T-helper 9 cell (primary cell): ENCODE measurements at places on chromosomes 5 and 9.
A peak's percentile ranks its signal among the peaks of the same experiment; 100 is the strongest.

DNA sequence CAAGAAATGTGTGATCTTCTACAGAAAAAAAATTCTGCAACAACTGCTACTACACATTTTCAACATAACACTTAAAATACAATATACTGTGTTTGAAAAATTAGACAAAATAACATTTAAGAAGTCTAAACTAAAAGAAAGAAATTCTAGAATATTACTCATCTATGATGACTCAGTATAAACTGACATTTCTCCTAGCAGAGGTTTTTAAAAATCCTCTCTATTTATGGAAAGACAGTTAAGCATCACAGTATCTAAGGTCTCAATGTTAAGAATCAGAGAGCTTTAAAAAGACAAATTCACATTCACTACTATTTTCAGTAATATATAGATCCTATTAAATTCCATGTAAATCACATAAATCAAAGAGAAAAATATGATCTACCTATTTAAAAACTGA, 61.3 kb downstream of the NR2F1-AS1 start:
- no peak for DNase-seq

GRCh38 chr5:127068493-127069214, 4.6 kb downstream of the C5orf63 start:
- no peak for DNase-seq

GRCh38 chr9:33446946-33447798, at the start of gene AQP3:
AQP3 (minus strand) TSS chr9:33447593; CDS start chr9:33447530, 63 bp downstream.
- DNase-seq = peak; percentile 70

DNA sequence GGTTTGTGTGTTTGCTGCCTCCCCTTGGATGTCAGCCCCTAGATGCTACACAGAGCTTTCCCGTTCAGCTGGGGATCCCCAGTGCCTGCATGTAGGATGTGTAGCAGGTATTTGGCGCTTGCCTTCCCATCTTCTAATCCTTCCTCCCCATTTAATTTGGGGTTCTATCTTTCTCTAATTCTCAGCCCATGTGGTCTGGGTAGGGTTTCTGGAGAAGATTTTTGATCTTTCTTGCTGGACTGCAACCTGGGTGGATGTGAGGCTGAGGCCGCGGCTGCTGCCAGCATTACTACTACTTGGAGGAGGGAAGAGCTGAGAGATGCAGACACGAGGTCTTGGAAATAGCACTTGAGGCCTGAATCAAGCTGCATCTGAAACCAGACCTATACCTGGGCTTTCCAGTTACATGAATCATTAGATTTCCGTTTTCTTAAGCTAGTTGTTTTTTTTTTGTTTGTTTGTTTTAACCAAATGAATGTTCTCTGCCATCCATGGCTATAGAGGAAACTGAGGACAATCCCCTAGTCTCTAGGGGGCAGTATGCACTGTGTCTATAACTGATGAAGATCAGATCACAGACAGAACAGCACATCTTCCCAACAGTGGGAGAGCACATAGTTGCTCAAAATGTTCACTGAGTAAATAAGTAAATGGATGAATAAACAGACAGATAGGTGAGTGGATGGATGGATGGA, 178.6 kb downstream of the FGF18 start:
- DNase-seq = no peak

GRCh38 chr5:180801596-180802324, 846 bp downstream of the MGAT1 start:
- DNase-seq = no peak

- no peak for DNase-seq
Measured at GRCh38 chr5:73096239-73096575, 24.2 kb upstream of the TMEM171 start.

DNA sequence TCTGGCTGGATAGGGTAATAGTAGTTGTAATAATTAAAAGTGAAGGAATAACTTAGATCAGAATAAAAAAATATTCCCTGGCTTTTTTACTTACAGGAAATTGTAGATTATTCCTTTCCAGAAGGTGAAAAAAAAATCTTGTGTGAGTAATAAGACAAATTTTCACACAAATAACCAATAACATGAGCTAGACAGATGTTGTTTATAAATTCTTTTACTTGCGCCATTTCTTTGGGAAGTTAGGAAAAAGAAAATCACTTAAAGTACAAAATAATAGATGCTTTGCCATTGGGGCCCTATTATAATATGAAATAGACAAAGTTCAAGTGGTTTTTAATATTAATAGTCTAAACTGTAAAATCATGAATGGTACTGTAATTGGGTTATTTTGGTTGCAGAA, 204.1 kb downstream of the ARRDC3 start:
- no peak for DNase-seq

DNA sequence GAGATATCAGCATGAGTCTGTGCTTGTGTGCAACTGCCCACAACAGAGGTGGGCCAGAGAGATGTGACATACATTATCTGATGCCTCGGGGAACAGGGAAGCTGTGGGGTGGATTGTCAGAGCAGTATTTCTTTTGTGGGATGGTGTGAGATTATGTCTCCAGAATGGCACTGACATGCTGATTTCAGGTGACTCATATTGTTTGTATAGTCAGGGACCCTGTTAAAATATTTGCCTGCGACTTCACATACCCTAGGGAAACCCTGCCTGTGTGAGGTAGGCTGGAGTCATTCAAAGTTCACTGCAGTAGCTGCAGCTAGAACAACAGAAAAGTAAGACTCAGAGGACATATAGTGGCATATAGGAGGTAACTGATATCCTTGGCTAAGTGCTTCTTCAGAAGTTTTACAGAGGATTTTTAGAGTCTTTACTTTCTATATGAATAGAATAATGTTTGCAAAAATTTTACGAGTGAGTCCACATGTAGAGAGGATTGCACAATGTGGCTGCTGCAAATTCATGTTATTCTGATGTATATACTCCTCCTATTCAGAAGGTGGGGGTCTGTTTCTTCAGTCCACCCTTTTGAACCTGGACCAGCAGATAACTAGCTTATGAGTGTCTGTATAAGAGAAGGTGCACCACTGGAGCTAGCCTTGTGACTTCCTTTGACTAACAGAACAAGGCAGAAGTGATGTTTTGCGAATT, 89.3 kb downstream of the MACIR start:
- DNase-seq = no peak

DNA sequence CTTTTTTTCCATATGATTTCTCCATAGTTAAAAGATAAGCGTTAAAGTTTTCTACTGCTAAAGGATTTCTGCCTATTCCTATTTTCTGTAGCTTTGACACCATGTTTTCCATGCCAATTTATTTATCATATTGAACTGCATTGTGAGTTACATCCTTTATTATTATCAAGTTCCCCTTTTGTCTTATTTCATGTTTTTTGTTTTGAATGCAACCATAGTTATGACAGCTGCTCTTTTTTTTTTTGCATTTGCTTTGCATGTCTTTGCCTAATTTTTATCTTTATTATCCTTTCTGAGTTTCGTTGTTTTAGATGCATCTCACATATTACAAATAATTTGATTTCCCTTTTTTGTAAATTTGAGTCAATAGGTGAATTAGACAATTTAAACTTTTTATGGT, 161.5 kb downstream of the DEPDC1B start:
- no peak for DNase-seq

DNA sequence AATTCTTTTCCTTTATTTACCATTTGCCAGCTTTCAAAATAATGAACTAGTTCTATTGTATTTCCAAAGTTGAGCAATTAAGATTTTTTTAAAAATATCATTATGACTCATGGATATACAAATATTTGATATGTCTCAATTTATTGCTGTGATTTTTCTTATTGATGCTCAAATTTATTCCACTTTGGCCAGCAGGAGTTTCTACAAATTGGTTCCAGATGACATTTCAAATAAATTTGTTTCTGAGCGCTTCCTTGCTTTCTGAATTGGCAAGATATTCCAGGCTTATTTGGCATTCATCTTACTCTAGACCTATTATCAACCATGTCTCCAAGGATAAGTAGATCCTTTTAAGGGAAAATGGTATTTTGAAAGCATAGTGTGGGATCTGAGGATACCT, 58.5 kb upstream of the TJP2 start:
- no peak for DNase-seq

DNA sequence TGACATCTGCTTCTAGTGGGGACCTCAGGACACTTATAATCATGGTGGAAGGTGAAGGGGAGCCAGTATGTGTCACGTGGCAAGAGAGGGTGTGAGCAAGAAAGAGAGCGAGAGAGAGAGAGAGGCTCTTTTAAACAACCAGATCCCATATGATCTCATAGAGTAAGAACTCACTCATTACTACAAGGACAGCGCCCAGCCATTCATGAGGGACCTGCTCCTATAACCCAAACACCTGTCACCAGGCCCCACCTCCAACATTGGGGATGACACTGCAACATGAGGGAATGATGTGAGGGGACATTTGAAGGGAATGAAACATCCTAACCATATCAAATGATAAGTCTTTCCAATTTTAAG, 427.5 kb downstream of the EFNA5 start:
- no peak for DNase-seq

DNA sequence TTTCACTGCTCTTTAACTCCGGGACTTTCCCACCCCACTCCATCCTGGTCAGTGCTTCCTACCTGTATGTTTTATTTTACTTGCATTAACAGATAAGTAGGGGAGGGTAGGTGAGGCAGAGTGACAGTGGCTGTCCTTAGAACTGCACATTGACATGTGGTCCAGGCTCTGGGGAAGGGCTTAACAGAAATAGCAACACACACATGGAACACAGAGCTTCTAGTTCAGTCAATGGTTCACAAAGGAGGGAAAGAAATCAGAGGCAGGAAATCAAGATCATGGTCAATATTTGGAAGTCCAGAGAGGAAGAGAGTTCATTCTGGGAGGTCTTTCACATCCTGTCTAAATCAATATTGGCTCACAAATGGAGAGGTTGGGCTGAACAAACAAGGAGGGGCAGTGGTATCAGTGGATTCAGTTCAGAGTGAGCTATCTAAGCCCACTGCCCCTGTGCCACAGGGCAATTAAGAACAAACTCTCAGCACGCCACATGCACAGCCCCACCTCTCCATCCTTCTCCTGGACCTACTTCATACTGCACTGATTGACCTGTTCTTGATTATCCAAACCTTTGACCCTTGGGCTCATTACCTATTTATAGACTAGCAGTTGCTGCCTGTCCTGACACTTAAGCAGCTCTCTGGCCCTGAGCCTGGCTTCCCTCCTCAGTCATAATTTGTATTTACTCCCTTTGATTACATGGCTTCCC, 6.2 kb upstream of the VPS13A start:
- no peak for DNase-seq

GRCh38 chr5:14266171-14266570, 123.0 kb downstream of the TRIO start:
- DNase-seq = no peak

DNA sequence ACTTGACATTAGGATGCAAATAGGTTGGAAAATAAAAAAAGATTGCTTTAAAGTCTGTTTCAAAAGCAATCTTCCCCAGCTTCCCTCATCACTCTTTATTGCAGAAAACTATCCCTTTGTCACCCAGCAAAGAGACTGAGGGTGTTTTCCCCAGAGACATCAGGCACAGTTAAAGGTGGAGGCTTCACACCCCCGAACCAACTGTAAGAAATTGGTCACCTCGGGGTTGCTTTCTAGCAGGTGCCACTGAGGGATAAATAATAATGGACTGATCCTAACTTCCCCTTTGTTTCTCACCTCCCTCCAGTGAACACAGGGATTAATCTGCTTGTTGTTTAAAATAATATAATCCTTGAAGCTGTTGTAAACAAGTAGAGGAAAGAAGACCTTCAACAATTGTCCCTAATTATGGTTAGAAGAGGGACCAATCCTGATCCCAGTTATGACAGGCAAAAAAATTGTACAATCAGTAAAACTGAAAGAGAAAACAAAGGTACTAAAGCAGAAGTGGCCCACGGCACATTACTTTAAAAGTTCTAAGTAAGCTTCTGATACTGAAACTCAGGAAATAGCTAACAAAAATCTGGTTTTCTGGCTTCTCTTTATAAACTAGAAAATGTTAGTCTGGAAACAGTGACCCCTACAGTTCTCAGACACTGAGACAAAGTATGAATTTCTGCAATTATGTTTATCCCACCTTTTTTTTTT, 6.6 kb upstream of the PCSK1 start:
- no peak for DNase-seq

DNA sequence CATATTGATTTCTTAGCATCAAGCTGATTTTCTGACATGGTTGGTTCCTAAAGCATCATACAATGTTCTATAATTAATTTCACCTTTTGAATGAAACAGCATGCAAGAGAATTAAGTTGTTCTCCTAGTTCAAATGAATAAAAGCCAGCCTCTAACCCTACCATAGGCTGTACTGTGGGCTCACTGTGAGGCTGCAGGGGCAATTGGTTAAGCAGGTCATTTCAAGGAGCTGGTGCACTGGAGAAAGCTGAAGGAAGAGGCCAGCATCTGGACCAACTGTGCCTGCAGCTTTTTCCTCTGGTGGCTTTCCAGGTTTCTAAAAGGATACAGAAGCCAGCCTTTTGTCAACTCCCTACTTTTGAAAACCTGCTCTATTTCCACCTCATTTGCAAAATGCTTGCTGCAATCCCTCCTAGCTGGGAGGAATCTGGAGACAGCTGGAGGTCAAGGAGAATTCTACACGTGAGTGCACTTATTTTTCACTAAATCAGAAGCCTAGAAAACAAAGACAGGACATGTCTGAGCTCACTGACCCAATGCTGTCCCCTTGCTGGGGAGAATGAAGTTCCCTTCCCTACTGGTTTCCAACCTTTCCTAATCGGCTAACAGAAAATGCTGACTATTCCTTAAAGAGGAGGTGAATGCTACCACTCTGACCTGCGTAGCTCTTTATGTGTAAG, 158.9 kb downstream of the APBA1 start:
- DNase-seq = no peak
